ENCODE measurements at places on chromosomes 11 and 22.

- DNase-seq = no peak
These were observed 31.9 kb upstream of the APOL5 start for GRCh38 chr22:35685731-35686130.

DNA sequence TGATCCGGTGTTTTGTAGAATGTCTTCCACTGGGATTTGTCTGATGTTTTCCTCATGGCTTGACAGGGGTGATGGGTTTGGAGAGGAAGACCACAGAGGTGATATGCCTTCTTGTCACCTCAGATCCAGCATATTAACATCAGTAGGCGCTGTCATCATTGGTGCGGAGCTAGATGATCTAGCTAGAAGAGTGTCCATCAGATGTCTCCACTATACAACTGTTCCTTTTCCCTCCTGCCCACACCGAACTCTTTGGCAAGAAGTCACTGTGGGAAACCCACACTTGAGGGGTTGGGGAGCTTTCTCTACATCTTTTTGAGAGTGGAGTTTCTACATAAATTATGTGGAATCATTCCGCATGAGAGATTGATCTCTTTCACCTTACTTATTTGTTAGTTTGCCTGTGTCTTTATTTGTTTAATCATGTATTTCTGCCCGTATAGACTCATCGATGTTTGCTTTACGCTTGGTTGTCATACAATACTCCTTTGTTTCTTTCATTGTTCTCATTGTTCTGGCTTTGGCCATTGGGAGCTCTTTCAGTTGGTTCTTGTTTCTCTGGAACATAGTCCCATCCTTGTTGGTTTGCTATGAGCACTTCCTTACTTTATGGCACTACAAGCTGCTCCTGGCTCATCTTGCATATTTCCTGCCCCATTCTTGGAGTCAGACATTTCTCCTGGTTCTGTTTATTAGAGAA lies 1420.3 kb downstream of the BRD1 start:
- no peak for DNase-seq

- no peak for DNase-seq
These were observed 69.5 kb upstream of the YWHAH start for GRCh38 chr22:31874821-31875220.

GRCh38 chr11:122202161-122202950 lies 86.3 kb upstream of the BLID start:
- no peak for DNase-seq

- no peak for DNase-seq
These were observed 1000.4 kb downstream of the OPCML start for GRCh38 chr11:132531921-132532320.

- DNase-seq = no peak
These were observed 693 bp upstream of the LINC01488 start for GRCh38 chr11:69480547-69481392.

GRCh38 chr11:22832315-22833015 lies 2.9 kb upstream of the SVIP start:
- no peak for DNase-seq

DNA sequence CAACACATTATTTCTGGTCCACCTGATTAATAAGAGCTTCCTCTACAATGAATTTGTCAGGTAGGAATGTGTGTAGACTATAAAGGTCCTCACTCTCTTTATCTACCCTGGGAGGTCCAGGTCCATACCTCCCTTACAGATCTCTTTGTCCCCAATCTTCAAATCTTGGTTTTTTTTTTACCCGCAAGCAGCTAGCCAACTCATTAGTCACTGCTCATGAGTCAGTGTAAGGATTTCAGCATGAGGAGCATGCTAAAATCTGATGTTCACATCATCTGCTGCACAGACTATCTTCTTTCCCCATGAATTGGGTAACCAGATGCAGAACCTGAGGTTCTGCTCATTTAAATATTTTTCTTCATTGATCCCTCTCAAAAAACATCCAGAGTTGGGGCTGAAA lies 397.0 kb upstream of the ISX start:
- DNase-seq = no peak

- DNase-seq = no peak
These were observed 1029.9 kb downstream of the BRD1 start for GRCh38 chr22:48797731-48798130.

GRCh38 chr11:130159657-130160497 lies at the start of gene ST14:
Gene ST14 (plus strand): TSS chr11:130159782. CDS start chr11:130159980, 198 bp downstream.
- DNase-seq = peak; percentile 33

- peak; percentile 64 for DNase-seq
These were observed 163.4 kb upstream of the NCAM1 start for GRCh38 chr11:112797648-112798293.

DNA sequence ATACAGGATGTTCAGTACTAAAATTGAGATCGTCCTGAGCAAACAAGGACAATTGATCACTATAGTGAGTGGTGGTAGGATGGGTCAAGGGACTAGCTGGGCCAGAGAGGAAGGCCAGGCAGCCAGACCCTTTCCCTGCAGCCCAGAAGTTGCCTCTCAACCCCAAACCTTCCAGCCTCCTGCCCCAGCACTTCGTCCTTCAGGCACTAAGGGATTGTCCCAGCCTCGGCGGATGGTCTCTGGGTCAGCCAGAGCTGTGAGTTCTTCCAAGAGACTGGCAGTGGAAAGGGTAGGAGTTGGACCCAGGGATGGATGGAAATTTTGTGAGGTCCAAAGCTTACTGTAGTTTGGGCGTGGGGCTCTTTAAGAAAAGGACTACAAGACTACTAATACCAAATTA lies 3.6 kb upstream of the LMO1 start:
- DNase-seq = no peak

- DNase-seq = no peak
These were observed 31.6 kb downstream of the TPST2 start for GRCh38 chr22:26558248-26558895.

DNA sequence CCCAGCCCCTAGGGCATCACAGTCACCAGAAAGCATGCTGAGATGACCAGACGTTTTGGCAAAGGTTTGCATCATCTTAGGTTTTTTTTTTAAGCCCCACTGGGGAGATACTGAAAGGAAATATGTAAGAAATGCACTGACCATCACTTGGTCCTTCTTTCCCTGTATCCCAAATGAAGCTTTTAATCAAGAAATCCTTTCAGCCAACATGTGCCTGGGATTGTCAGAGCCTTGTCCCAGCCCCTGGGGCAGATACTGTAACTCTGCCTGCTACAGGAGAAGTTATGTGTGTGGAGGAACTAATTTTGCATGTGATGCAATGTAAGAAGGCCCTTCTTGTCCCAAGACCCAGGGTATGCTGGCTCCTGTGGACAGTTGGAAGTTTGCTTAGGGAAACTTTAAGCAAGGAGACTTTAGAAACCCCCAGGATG lies 65.6 kb downstream of the PPFIBP2 start:
- no peak for DNase-seq

DNA sequence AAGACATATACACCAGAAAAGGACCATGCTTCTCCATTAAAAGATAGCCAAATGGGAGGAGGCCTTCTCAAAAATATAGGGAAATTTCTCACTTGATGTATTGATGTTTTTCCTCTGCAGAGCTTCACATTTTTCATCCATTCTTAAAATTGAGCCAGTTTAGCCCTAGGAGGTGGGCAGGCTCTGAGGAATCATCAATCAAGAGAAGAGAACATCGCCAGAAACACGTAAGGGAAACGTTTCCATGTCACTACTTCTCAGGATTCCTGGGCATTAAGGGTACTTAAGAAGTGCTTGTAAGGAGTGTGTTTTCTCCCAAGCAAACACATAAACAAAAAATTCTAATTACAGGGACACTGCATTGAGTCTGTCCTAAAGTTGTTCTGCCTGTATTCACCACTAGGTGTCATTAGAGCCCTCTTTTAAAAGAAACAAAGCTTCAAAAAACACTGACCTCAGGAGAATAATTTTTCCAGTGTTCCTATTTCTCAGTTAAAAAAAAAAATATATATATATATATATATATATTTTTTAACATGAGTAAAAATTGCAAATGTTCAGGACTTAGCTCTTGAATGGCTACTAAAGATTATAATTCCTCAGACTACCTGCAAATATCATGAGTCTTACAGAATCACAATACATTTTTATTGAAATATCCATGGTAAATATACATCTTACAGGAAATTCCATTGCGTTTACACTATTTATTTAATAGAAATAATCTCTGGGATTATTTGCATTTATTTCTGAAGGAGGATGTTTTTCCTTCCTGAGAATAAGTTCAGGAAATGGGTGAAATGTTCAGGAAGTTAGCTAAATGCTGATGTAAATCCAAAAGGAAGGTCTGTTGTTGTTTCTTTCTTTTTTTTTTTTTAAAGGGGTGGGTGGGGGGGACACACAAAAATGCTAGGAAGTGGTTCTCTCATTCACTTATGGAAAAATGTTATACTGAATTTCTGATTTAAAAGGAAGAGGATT lies 16.0 kb downstream of the FZD4 start:
- DNase-seq = peak; percentile 37

DNA sequence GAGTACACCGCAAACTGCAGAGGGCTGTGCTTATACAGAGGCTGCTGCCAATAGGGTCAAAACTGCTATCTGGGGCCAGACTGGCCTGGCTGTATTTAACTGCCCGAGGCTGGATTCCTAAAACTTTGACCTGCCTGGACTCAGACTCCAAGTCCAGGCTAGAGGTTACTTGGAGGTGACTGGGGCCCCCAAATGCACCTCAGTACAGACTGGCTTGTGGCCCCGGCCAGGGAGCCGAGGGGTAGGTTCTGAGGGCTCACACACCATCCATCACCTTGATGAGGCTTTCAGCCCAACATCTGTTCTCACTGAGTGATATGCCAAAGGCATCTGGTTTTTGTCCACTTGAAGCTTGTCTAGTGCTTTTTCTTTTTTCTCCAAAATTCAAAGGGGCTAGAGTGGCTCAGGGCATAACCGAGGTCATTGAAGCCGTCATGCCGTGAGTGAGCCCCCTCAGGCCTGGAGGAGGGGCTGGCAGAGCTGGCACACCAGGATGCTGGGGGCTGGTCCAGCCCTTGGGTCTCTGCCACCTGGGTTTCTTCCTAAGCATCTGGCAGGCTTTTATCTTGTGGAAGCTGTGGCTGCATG lies 52.4 kb upstream of the TTLL12 start:
- no peak for DNase-seq

- DNase-seq = no peak
These were observed 23.0 kb downstream of the MYO18B start for GRCh38 chr22:25765016-25765367.

DNA sequence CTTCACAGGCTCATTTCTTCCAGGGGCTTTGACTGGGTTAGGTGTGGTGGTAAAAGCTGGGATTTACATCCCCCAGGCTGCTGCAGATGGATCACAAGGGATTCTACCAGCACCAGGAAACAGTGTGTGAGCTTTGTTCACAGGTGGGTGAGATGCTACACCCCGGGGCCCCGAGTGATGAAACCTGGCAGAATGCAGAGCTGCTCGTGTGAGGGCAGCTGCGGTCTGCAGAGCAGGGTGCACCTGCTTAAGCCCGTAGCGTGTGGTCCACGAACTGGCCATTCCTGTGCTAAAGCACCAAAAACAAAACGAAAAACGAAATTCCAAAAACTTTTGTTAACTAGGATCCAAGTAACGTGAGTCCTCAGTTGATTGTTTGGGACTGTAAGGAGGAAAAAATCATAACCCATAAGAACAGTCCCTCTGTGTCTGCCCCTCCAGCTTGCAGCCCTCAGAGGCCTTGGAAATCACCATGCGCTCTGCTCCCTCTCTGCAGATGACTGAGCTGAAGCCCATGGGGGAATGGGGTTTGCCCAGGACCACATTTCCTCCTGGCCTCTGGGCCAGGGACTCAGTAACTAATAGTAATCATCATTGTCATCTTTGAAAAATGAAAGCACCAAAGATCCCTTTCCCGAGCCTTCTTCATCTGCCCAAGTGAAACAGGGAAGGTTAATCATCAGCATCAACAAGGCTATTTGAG lies 24.6 kb downstream of the ELF5 start:
- no peak for DNase-seq

GRCh38 chr11:114079511-114080065 lies 20.1 kb downstream of the ZBTB16 start:
- DNase-seq = no peak

DNA sequence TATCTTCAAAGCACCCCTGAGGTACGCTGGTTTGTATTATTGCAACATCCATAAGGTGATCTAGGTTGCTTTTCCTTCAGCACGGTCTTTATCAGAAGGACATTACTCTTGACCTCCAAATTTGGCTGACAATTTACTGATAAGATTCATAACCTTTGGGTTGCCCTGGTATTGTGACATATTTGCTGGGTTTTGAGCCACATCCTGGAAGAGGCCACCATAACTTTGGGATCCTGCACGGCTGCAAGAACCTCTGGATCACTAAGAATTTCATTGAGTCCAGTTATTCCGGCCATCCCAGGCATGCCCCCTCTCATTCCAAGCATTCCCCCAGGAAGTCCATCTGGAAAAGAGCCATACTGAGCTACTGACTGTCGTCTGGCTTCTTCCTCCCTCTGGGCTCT lies 6.5 kb upstream of the PLET1 start:
- no peak for DNase-seq

DNA sequence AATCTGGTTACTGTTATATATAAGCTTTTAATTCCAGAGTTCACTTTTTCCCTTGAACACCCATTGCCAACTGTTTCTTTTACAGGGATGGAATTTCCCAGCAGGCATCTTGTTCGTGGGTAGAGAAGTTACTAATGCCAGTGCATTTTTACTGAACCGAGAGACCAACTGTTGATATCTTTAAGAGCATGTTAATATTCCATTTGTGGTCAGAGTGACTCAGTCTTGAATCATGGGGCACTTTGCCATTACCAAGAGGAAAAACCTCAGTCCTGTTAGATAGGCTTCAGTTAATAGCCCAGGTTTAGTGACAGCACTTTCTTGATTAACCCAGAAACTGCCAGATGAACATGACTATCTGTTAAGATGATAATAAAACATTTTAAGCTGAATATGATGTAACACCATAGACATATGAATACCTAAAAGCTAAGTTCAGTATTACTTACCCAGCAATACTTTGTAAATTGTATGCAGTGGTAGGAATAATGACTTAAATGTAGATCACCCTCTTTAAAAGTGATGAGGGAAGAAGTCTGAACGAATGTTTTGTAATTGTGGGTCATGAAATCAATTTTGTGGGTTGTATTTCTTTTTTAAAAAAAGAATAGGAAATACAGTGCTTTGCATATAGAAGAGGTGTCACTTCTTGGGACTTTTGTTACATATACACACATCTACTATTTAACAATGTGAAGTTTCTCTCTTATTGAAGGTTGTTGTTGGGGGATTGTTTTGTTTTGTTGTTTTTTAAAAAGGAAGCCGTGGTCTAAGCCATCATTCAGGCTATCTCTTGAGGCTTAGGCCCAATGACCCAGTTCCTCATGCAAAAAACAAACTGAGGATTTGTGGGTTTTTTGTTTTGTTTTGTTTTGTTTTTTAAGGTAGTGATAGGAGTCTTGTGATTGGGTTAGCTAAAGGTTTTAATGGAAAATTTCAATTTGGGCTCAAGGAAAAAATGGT lies 79.2 kb upstream of the GRIK4 start:
- no peak for DNase-seq

- DNase-seq = no peak
These were observed 291.4 kb downstream of the ST3GAL4 start for GRCh38 chr11:126646701-126647557.

- DNase-seq = no peak
These were observed 45.8 kb upstream of the FGF3 start for GRCh38 chr11:69864686-69865661.

DNA sequence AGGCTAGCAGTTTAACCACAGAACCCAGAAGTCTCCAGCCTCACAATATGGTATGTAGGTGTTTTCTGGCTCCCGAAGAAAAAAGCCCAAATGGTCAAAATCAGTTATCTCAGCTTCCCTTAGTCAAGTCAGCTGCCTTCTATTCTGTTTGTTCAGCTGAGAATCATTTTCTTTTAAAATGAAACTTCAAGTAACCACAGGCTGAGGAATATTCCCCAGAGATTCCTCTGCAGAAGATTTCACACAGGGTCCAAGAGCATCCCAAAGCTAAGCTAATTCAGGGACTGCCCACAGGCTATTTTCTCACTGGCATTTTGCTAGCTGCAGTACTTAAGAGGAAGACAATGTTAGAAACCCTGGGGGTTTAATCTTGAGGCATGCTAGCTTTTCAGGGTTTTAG lies 977.0 kb upstream of the CHORDC1 start:
- DNase-seq = no peak
